Activated CD8-positive, alpha-beta memory T cell treated with anti-CD3 and anti-CD28 coated beads, Interleukin-2, amount 50 U/mL, for 4 hours (primary cell): ENCODE measurements at places on chromosomes 13 and 19.

- DNase-seq, result no peak
These were observed 3.8 kb downstream of the ZAR1L start for GRCh38 chr13:32311188-32311897.

GRCh38 chr13:49444524-49445395 is 686 bp downstream of the SETDB2 start:
- peak; percentile 26 for DNase-seq

DNA sequence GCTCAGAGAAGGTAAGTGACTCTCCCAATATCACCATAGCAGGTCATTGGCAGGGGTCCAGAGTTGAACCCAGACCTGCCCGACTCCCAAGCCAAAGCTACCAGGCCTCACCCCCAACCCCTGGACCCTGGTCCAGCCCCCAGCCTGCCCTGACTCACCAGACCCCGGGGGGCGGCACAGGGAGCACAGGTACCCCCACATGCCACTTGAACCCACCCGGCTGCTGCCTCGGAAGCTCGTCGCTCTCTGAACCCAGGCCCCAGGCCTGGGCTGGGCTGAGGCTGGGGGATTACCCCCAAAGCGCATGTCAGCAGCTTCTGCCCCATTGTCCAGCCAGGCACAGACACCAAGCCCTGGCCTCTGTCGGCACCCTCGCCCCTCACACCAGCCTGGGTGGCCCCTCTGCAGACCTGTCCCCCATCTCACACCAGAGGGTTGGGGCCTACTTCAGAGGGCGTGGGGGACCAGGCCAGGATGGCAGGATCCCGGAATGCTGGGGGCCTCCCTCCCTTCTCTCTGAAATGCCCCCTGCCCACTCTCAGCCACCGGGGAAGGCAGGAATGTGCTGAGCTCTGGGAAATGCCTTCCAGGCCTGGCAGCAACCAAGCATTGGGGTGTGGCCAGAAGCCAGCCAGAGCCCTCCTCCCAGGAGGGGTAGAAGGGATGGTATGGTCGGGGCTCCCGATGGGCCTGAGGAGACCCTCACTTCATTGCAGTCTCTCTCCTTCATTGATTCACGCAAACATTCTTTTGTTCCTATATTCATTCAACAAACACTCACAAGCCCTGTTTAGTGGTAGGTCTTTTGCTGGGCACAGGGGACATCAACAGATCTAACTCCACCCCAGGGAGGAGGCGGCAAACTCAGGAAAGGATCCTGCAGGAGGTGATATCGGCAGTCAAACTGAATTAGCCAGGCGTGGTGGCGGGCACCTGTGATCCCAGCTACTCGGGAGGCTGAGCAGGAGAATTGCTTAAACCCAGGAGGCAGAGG is 1.7 kb upstream of the PRX start:
- DNase-seq, result no peak

DNA sequence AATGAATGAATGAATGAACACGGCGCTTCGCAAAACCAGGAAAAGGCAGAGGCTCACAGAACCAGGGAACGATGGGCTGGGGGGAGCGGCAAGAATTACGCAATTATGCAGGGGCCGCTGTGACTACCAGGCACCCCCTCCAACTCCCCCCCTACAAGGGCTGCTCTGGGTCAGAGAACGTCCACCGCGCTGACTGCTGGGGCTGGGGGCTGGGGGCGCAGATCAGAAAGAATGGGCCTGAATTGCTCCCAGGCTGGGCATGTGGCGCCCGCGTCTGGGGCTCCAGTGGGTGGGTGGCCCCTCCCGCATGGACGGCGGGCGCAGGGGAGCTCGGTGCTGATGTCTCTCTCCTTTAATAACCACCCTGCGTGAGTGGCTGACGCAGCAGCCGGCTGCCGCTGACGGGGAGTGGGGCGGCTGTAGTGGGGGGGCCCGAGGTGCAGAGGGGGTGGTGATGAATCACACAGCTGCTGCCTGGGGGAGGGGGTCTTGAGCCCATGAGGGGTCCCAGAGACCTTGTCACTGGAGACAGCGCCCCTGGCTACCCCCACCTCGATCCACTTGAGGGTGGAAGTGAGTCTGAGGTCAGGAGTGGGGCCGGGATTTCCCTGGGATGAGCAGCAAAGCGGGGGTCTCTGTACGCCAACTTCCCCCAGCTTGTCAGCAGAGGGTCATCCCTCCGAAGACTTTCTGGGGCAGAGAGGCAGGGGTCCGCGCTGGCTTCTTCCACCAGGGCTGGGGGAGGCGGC is 1.5 kb upstream of the CIRBP start:
- no peak for DNase-seq

- no peak for DNase-seq
These were observed 31.4 kb downstream of the PHF11 start for GRCh38 chr13:49527123-49527522.

GRCh38 chr13:95387733-95388207 is 86.5 kb upstream of the ABCC4 start:
- DNase-seq, result no peak

GRCh38 chr19:5360003-5360780 is 19.6 kb upstream of the PTPRS start:
- no peak for DNase-seq

DNA sequence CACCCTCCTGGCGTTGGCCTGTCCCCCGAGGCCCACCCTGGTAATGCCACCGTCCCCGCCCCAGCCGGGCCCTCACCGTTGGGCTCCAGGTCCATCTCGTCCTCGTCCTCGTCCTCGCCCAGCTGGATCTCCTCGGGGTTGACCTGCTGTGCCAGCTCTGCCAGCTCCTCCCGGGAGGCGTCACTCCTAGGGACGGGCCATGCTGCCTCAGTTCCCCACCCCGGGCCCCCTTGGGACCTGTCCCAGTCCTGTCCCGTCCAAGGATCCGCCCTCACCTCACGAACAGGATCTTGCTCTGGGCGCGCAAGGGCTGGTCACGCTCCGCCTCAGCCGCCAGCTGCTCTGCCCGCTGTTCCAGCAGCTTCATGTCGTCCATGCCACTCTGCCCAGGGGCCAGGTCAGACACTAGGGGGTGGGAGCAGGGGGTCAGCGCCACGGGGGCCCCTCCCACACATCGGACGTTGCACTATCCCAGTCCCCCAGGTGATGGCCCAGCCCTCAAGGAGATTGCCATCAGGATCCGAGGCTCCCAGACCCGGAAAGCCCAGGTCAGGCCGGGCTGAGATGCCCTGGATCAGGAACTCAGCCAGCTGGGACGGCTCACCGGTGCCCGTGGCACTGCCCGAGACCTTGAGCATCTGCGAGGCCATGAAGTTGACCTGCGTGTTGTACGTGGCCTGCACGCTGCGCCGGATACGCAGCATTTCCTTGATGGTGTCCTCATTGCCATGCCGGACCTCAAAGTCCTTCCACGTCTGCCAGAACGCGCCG is 9.5 kb downstream of the XAB2 start:
- no peak for DNase-seq
